ENCODE measurements at places on chromosomes 1 and 21.

GRCh38 chr1:29524285-29525065 is 288.2 kb downstream of the PTPRU start:
- no peak for DNase-seq

- DNase-seq = no peak
These were observed 41.2 kb downstream of the UBE2G2 start for GRCh38 chr21:44760376-44760775.

GRCh38 chr1:1680912-1681273 is 11.7 kb downstream of the SLC35E2B start:
- DNase-seq = no peak

GRCh38 chr1:223231011-223231572 is 88.0 kb upstream of the TLR5 start:
- DNase-seq = no peak

GRCh38 chr1:65090406-65090805 is 57.6 kb upstream of the AK4 start:
- no peak for DNase-seq

GRCh38 chr1:153880962-153881361 is 41.8 kb downstream of the GATAD2B start:
- DNase-seq = no peak

DNA sequence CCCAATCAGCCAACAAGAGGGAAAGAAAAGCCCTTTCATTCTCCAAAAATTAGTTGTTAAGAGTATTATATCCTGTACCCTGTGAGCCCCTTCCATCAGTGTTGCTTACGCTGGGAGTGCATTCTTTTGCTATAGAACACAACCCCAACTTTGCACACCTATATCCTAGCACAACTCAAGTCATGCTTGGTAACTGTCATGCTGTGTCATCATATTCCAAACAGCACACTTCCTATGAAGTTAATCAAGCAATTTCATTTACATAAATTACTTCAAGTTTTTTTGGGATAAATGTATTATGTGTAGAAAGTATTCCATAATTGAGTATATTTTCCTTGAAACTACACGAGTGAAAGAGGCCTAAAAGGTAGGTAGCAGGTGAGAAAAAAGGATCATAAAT is 20.0 kb downstream of the FUBP1 start:
- no peak for DNase-seq

DNA sequence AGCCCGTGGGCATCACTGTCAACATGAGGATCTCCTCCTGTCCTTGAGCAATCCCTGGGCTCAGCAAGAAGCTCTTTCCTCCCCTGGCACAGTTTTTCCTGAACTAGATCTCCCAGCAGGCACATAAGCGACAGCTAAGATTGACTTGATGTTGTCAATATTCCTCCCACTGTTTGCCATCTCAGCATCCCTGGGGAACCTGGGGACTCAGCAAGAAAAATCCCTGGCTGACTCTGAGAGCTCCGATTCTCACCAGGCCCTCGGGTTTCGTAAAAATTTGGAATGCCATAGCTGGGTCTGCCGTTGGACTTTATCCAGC is 687.2 kb downstream of the MATN1 start:
- no peak for DNase-seq

- DNase-seq = no peak
These were observed 37.4 kb downstream of the AGPAT3 start for GRCh38 chr21:43902441-43902840.

DNA sequence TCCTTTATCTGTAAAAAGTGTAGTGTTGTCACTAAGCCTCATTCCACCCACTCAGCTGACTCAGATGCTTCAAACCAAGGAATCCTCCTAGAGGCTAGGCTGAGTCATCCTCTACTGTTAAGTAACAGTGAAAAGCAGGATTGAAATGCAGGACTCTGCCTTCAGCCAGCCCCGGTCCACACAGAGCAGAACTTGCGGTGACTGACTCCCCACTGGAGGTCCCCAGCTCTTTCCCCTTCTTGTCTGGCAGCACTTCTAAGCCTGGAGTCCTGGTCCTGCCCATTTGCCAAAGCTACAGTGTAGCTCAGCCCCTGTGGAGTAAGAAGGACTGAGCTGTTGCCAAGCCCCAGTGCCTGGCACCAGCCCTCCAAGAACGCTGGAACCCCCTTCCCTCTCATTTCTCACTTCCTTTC is 1.7 kb downstream of the RAB7B start:
- no peak for DNase-seq

DNA sequence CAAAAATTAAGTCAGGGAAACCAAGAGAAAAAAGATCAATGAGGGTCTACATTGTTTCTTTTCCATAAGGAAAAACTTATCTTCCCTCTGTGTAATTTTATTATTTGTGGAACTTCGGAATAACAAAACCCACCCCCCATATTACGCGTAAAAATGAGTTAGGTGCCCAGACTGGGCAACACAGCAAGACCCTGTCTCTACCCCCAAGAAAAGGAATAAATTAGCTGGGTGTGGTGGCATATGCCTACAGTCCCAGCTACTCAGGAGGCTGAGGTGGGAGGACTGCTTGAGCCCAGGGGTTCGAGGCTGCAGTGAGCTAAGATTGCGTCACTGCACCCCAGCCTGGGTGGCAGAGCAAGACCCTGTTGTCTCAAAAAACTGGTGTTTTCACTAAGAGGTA is 20.4 kb downstream of the PSMB4 start:
- DNase-seq = no peak

DNA sequence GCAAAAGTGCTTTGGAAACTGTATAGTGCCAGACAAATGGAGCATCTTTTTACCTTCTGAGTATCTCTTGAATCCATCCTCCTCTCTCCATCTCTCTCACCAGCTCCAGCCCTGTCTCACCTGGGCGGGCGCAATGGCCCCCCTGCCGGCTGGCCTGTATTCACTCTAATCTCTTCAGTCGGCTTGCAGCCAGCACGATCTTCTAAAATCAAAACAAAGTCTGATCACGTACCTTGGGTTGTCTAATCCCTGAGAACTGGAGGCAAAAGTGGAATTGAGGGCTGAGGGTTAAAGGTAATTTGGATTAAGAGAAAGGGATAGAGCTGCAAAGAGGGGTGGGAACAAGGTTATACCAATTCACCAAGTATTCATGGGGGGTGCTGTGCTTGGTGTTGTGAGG is 46.0 kb upstream of the LRRN2 start:
- DNase-seq = no peak

DNA sequence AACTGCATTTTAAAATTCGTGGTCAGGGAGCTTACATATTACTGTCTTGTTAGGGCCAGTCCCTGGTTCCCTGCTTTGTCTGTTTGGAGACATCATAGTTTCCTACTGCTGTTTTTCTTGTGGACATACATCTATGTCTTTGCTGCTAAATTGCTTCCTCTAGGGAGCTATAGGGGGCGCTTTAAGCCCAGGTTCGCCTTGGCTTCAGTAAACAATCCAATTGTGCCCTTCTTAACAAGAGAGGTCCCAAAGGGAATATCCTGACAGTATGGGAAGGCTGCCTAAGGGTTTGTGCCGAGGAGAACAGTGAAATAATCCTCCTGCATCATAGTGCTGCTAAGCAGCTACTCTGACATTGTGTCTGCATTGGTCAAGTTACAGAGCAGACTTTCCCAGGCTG is 112.5 kb downstream of the USH2A start:
- DNase-seq = no peak

DNA sequence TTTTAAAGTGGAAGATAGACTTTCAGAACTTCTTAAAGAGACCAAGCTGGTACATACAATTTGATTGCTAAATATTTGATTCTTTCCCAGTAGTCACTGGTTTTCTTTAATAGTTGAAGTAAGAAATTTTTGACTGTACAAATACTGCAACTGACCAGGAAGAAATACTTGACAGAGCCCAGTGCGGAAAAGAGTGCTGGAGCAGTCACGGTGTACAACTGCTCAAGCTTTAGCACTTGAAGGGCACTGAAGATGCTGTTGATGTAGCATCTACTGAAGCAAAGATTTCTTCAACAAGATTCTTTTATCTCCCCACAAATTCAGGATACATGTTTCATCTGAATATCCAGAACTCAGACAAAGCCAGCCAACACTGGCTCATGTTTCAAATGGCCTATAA is 41.5 kb downstream of the SLC35F3 start:
- DNase-seq = no peak

- DNase-seq = no peak
These were observed 86.1 kb downstream of the TGFBR3 start for GRCh38 chr1:91799863-91800262.

- DNase-seq = no peak
These were observed 59.9 kb upstream of the SELENON start for GRCh38 chr1:25740071-25740470.

GRCh38 chr1:93681101-93681988 is at the start of gene BCAR3:
BCAR3 (minus strand) TSS chr1:93681837; CDS start chr1:93674930, 6,907 bp downstream.
- peak; percentile 45 for DNase-seq

GRCh38 chr1:68372487-68372886 is 77.3 kb downstream of the RPE65 start:
- DNase-seq = no peak

- DNase-seq = no peak
These were observed 9.9 kb upstream of the BARHL2 start for GRCh38 chr1:90726986-90727480.

DNA sequence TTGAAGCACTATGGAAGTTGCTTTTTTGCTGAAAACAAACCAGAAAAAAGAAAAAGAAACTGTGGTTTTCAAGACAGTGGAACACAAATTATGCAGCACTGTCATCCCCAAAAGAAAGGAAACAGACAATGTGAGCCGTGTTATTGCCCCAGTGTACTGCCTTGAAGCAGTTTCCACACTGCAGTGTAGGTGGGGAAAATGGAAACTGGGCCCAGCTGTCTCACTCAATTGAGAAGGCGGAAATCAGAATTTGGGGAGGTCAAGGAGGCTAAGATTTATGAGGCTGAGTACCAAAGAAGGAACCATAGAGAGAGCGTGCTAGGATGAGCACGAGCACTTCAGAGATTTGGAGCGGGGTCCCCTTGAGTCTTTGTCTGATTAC is 55.5 kb downstream of the MPZL1 start:
- DNase-seq = no peak

DNA sequence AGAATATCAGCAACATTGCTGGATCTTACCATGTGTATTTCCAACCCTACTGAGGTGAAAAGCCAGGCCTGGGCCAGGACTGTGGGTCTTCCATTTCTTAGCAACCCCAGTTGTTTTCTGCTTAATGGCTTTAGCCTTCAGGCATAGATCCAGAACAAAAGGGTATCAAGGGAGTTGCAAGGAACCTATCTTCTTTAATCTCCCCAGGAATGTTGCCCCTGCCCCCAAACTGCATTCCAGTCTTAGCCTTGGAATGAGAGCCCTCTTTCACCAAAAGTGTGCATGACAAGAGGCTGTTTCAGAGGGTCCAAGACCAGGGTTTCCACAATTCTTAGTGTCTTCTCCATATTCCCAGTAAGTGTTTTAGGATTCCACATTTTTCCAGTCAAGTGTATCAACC is 87.9 kb upstream of the SOX13 start:
- no peak for DNase-seq

DNA sequence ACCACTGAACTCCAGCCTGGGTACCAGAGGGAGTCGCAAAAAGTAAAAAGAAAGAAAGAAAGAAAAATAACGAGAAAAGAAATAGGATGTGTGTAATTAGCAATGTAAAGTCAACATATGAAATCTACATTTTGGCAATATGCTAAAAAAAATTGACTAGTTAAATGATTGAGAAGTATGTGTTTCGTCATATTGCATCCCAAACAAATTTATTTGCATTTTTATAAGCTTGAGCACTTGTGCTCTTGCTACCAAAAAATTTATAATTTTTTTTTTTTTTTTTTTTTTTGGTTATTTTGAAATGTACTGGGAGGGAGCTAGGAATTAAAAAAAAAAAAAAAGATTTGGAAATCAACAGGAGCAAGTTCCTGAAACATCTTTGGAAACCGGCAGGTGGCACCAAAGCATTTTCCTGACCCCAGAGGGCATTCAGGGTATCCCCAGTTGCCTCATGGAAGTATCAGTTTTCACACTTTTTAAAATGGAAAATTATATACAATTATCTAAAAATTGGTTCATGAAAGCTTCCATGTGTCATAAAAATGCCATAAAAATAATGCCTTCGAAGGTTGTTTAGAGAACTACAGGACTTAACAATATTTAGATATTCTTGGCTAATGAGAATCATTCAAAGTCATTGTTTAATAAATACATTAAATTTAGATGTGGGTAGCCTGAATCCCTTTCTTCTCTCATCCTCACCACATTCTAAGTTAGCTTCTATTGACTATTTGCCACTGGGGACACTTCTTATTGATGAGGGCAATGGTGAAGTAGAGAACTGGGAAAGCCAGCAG is 4.8 kb upstream of the HEATR1 start:
- DNase-seq = peak; percentile 24

DNA sequence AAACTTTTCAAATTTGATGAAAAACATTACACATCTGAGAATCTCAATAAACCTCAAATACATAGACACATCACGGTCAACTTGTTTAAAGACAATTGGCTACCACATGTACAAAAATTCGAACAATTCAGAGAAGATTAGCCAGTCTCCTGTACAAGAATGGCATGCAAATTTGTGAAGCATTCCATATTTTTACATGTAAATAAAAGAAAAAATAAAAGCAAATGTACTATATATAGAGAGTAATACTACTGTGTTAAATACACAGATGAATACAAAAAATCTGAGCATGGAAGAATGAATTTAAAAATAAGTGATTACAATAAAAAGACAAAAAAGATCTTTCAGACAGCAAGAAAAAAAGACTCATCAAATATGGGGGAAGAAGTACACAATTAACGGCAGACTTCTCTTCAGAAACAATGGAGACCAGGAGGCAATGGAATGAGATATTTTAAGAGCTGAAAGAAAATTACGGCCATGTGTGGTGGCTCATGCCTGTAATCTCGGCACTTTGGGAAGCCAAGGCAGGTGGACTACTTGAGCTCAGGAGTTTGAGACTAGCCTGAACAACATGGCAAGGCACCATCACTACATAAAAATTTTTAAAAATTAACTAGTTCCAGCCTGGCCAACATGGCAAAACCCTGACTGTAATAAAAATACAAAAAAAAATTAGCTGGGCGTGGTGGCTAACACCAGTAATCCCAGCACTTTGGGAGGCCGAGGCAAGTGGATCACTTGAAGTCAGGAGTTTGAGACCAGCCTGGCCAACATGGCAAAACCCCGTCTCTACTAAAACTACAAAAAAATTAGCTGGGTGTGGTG is 23.2 kb downstream of the HAX1 start:
- no peak for DNase-seq

GRCh38 chr1:24122776-24123175 is 10.8 kb upstream of the MYOM3 start:
- no peak for DNase-seq

- DNase-seq = no peak
These were observed 9.3 kb upstream of the ARHGAP29 start for GRCh38 chr1:94246692-94247137.

DNA sequence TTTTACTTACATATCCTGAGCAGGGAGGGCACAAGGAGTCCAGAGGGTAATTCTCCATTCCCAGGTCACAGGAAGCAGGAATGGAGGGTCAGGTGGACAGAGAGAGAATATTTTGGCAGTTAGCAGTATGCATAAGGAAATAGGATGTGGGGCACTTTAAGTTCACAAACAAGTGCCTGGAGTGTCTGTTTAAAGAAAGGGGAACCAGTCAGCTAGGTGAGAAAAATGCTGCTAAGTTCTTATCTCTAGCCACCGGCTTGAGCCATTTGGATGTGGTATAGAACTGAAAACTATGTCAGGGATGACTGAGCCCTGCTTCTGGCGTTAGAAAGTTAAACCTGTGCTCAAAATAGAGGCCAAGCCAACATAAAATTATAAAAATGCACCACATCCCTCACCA is 739.7 kb upstream of the NCAM2 start:
- no peak for DNase-seq
